ENCODE measurements at places on chromosomes 7 and 10.

DNA sequence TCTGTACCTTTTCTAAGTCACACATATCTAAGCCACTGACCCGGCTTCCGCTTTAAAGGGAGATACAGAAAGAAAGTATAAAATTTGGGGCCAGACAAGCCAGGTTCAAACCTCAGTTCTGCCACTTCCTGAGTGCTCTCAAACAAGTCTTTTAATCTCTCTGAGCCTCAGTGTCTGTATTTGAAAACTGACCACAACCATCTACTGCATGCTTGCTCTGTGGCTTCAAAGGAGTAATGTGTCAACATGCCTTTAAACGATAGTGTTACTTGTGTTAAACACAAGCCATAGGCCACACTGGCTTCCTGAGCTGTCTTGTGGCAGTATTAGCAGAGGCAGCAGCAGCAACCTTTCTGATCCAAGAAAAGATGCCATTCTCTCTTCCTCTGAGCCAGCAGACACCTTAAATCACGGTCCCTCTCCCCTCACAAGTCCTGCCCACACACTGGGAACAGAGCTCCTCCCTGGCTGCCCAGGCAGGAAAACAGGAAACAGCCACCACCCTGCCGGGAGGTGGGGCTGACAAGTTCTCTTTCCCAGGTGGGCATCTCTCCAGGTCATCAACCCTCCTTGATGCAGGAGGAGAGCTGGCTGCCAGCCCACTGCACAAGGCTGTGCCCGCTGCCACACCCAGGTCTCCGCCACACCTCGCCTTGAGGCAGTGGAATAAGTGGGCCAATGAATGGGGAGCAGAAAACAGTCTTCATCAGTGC is 10.7 kb downstream of the HIP1 start:
- DNase-seq: no peak

- DNase-seq: no peak
Measured at GRCh38 chr7:157002819-157003421, 7.5 kb downstream of the MNX1 start.

DNA sequence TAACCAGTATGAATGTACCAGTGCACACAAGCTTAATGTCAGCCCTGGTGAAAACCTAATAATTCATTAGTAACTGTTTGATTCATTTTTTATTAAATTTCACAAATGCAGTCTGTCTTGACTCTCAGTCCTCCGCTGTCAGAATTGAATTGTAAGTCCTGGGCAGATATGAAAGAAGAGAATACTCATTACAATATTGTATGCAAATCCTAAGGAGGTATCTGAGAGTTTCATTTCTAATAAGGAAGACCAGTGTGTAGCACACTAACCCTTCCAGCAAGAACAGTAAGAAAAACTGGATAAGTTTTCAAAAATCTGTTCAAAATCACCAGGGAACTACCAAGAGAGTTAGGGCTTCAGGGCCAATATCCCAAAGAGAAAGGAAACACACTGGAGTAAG is 652.1 kb downstream of the SUGCT start:
- no peak for DNase-seq

GRCh38 chr7:64433590-64433989 is 119.8 kb downstream of the ZNF736 start:
- no peak for DNase-seq

GRCh38 chr7:155450970-155451801 is 6.7 kb upstream of the EN2 start:
- DNase-seq: no peak

GRCh38 chr10:110033701-110034235 is 26.0 kb downstream of the ADD3 start:
- DNase-seq: no peak

DNA sequence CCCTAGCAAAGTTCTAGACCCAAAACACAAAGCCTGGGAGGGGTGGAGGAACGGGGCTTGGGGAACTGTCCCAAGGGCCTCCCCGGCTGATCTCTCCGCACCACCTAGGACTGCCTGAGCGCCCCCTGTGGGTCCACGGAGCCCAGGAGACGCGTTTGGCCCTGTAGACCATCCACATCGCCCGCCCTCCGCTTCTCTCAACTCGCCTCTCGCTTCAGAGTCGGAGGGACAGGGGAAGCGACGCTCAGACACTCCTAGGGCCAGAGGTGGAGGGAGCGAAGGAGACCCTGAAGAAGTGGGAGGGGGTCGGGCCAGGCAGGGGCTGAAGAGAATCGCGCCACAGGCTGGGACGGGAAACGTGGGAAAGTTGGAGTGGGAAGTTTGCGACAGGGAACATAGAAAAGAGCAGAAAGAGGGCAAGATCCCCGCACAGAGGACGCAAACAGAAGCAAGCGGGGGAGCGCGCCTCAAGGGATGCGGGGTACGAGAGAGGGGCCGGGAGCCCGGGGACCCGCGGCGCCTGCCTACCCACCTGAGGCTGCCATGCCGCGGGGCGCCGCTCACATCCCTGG is 378 bp downstream of the PIK3AP1 start:
- peak; percentile 4 for DNase-seq

GRCh38 chr7:2714636-2715035 is 26.6 kb downstream of the AMZ1 start:
- DNase-seq: no peak

- no peak for DNase-seq
Measured at GRCh38 chr10:90937645-90938258, 16.9 kb upstream of the ANKRD1 start.

- DNase-seq: no peak
Measured at GRCh38 chr10:94490789-94491039, 54.9 kb upstream of the HELLS start.

GRCh38 chr7:101162551-101163278 is 2.7 kb downstream of the VGF start:
- DNase-seq: no peak

GRCh38 chr7:14622559-14622958 is 280.0 kb downstream of the DGKB start:
- no peak for DNase-seq

- no peak for DNase-seq
Measured at GRCh38 chr10:27578316-27578715, 74.2 kb downstream of the RAB18 start.

DNA sequence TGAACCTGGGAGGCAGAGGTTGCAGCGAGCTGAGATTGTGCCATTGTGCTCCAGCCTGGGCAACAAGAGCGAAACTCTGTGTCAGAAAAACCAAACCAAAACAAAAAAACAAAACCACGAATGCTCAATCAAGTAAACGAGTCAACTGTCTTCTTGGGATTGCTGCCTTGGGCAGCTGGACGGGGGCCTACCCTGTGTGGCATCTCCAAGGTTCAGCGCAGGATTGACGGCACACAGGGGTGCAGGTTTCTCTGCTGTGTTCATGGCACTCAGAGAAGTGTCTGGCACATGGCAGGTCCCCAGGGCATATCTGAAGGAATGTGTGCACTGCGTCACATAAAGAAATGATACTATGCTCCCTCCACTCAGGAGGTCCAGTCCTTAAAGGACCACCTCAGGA is 25.2 kb upstream of the CRYGN start:
- DNase-seq: no peak

DNA sequence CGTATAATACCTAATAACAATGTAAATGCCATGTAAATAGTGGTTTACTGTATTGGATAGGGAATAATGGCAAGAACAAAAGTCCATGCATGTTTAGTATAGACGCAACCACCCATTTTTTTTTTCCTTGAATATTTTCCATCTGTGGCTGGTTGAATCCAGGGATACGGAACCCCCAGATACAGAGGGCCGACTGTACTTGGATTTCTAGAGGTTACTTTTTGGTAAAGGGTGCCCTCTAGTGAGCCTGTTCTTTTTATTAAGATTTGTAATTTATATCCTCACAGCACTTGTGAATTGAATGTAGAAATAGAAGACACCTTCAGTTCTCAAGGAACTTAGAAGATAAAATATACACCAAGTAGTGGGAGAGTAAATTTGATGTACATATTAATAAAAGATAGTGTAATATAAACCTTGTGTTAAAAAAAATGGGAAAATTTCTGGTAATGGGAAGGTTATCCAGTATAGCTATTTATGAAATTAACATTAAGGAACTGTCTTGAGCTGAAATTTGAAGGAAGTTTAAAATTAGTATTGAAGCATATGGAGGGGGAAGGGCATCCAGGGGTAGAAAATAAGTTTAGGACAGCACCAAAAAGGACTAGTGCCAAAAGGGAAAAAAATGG is 32.0 kb downstream of the EXOC6 start:
- DNase-seq: no peak

DNA sequence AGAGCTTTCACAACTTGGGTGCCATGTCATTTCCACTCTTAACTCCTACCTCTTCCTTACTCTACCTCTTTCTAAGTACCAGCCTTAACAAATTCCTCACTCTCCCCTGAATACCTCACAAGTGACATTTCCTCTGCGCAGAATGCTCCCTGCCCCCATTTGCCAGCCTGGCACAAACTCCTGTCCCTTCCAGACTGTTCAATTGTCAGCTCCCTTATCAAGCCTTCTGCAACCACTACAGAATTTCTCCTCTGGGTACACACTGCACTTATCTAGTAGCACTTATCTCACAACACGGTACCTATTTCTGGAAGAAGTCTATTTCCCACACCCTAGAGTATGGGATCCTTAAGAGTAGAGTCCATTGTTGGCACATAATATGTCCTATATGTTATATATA is 39.1 kb upstream of the ANAPC16 start:
- DNase-seq: no peak

- DNase-seq: no peak
Measured at GRCh38 chr7:41063116-41063515, 639.8 kb downstream of the INHBA start.

DNA sequence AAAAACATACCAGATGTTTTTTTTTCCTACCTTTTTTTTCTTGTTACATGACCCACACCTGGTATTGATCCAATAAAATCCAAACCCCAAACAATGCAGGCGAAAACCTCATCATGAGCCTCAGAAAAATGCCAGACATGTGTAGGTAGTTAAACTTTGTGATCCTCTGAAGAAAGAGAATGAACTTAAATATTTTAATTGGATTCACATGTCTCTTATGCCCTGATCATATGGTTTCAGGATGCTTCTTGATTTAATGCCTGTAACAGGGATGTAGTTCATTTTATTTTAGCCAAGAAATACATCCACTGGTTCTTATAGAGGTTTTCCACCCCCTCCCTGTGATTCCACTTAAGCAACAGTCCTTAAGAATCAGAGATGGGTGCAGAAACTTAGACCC is 451.6 kb downstream of the TYW1 start:
- DNase-seq: no peak

- no peak for DNase-seq
Measured at GRCh38 chr7:73451780-73452398, 18.3 kb downstream of the FZD9 start.

- DNase-seq: no peak
Measured at GRCh38 chr10:104345515-104345914, 7.2 kb upstream of the ITPRIP start.

GRCh38 chr7:46859963-46860475 is 721.9 kb downstream of the TNS3 start:
- no peak for DNase-seq

GRCh38 chr10:5155951-5156350 is 29.0 kb downstream of the AKR1C8 start:
- DNase-seq: no peak

DNA sequence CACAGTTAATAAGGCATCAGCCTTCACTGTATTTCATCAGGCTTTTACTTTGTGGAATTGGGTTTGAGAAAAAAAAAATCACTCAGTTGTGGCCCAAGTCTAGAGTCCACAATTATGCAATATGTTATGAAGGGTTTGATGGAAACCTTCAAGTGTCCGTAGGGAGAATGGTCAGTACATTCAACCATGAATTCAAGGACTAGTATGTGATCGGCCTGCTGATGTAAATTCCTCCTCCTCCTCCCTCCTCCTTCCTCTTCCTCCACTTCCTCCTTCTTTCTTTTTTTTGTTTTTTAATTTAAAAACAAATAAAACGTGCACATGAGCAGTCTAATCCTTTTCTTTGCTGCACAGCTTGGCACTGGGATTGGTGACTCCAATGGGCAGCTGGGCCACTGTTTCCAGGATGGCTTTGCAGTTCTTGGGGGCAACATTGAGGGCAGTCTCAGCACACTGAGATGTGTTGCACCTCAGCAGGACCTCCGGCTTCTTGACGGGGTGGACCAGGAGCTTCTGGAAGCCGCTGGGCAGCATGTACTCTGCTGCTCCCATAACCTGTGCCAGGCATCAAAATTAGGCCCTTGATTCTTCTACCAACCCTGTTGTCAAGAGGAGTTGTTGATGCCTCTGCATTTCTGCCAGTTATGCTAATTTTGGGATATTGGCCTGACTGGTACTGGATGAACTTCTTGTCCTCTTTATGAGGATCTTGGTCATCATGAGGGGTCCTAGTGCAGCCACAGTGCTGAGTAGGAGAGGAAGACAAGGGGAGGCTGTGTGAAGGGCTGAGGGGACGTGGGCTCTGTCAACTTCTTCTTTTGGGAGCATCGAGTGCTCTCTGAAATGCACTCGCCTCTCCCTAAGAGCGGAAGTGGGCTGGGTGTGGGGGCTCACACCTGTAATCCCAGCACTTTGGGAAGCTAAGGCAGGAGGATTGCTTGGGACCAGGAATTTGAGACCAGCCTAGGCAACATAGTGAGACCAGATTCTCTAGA is 9.3 kb upstream of the IL2RA start:
- DNase-seq: no peak

GRCh38 chr7:497346-497745 is 22.3 kb downstream of the PDGFA start:
- no peak for DNase-seq

DNA sequence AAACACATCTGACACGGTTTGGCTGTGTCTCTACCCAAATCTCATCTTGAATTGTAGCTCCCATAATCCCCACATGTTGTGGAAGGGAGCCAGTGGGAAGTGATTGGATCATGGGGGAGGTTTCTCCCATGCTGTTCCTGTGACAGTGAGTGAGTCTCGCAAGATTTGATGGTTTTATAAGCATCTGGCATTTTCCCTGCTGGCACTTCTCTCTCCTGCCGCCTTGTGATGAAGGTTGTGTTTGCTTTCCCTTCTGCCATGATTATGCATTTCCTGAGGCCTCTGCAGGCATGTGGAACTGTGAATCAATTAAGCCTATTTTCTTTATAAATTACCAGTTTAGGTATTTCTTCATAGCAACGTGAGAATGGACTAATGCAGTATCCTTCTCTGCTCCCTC is 5.9 kb upstream of the HTR5A start:
- no peak for DNase-seq

GRCh38 chr10:69409176-69409495 is 7.6 kb downstream of the TACR2 start:
- DNase-seq: no peak

DNA sequence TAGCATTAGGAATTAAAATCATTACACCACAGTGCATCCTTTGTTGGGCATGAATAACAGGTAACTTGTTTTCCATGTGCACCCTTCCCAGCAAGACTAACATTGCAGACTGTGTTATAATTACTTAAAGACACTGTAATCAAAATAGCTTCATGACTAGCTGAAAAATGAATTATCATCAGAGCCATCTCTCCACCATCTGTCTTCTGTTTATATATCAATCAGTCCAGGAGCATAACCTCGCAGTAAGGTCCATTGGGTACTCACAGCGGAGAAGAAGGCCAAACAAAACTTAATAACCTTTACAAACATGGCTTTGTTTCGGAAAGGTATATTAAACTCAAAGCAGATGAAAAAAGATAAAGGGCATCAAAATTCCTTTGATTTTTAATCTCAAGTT is 90.6 kb downstream of the ODAD2 start:
- DNase-seq: no peak

- no peak for DNase-seq
Measured at GRCh38 chr10:96606946-96607345, 20.1 kb upstream of the TM9SF3 start.

GRCh38 chr10:90856964-90857634 is 740 bp downstream of the HTR7 start:
- DNase-seq: no peak

- no peak for DNase-seq
Measured at GRCh38 chr10:45555795-45556194, 116.8 kb downstream of the ZFAND4 start.

- no peak for DNase-seq
Measured at GRCh38 chr7:94375691-94376090, 19.0 kb upstream of the COL1A2 start.

All from stimulated activated CD4-positive, alpha-beta T cell treated with anti-CD3 and anti-CD28 coated beads, Interleukin-1b, Interleukin-23, amount 100 ng/mL, for 1 hour (primary cell).